ENCODE measurements at places on chromosomes 11 and 22. TPM values are rescaled to one million over a fixed set of nuclear protein-coding genes. Genes with fewer than 3 reads are reported as not detected.

GUCY1A2 gene
- total RNA-seq: 0.55 TPM

NXPE1 gene
- not detected for total RNA-seq

TEX12 gene
- total RNA-seq: 0.31 TPM

OTOG gene
- 0.86 TPM for total RNA-seq

THAP7 gene
- total RNA-seq: 24.6 TPM

DNA sequence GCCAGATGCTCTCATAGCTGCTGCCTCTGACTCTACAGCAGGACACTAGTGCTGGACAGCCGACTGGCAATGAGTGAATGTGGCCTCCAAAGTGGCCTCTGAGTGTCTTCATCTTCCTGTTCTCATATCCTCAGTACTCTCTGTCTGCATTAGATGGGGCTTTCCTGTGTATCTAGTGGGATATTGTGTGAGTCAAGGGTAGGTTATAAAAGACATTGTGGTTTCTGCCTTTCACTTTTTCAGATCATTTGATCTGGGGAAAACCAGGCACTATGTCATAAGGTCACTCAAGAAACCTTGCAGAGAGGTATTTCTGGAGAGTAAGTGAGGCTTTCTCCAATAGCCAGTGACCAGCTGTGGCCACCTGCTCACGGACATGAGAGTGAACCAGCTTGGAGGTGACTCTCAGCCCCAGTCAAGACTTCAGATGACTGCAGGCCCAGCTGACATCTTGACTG is 333.6 kb upstream of the NCAM1 start:
- DNase-seq: no peak

- no peak for DNase-seq
These were observed 9.3 kb upstream of the ADAMTS15 start for GRCh38 chr11:130439160-130439519.

DNA sequence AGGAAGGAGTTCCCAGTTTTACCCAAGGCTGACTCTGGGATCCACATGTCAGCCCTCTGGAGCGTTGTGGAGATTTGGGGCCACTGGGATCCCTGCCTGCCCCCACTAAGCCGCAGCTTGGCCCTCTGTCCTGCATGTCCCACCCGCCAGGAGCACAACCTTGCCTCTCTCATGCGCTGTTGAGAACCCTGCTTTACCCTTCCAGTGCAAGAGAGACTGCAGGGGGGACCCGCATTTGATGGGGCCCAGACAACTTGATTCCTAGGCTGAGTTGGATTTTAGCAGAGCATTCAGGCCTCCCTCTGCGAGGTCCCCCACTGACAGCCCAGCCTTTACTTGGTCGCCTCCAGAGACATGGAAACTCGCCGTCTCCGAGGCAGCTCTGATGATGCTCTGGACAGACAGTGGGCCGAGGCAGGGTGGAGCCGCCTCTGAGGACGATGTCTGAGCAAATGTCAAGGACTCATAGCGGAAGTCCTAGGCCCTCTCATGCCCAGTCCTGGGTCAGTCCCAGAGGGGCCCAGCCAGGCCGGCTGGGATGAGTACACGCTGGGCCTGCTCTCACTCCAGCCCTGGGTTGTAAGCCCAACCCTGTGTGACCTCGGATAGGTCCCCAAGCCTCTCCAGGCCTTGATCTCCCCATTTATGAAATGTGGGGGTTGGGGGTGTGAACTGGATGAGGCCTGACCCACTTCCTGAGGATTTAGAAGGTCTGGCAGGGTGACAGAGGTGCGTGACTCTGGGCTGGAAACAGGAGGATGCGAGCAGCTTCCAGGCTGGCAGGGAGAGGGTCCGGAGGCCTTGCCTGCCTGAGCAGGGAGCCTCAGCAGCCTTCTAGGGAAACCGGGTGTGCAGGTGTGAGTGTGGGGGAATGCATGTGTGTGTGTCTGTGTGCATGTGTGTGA is 630 bp downstream of the CD5 start:
- DNase-seq: no peak

Measured in H9 (cell line).